Activated naive CD4-positive, alpha-beta T cell treated with anti-CD3 and anti-CD28 coated beads, Interleukin-2, amount 10 ng/mL, durations not matched to agents 7 days and 5 days (primary cell): ENCODE measurements at places on chromosomes 5 and 9.

DNA sequence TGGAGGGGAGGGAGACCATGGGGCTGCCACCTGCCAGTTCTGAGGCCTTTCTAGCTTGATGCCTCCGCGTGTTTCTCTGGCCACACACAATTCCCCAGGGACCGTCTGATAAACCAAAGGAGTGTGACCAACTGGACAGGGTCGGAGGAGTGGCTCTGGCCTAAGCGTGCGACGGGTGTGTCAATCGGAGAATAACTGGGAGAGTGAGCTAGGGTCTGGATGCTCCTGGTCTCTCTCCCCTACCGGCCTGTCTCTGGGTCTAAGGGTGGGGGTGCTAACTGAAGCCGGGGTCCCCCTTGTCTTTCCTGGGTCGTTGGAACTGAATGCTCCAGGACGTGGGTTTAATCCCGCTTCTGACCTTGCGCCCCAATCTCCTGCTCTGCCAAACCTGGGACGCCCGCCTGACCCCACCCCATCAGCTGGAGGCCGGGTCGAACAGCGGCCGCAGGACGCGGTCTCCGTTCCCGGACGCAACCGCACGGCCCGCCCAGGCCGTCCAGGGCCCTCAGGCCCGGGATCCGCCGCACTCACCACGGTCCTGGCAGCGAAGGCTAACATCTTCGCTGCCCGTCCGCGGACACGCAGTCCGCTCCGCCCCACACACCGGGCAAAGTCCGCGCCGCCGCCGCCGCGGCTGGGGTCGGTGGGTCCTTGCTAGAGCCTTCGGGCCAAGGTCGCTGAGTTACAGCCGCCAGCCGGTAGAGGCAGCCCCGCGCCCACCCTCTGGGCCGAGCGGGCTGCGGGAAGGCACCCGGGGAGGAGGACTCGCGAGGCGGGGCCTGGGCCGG, 447 bp downstream of the CRAT start:
- DNase-seq: no peak

DNA sequence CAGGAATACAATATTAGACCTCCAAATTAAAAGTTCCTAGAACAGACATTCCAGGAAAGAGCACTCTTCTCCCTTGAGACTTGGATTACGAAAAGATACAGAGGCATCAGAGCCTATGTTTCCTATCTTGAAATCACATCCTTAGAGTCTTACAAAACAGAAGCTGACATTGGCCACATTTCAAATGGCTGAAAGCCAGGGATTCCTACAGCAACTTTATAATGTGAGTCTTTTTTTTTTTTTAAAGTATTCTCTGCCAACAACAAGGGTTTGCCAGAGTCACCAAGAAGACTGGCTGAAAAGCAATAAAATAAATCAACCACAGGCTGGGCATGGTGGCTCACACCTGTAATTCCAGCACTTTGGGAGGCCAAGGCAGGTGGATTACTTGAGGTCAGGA, 63.1 kb downstream of the TRPM6 start:
- no peak for DNase-seq

GRCh38 chr5:11902201-11902619, 2.0 kb downstream of the CTNND2 start:
- no peak for DNase-seq

GRCh38 chr9:93491593-93492232, 38.3 kb upstream of the FAM120AOS start:
- no peak for DNase-seq

DNA sequence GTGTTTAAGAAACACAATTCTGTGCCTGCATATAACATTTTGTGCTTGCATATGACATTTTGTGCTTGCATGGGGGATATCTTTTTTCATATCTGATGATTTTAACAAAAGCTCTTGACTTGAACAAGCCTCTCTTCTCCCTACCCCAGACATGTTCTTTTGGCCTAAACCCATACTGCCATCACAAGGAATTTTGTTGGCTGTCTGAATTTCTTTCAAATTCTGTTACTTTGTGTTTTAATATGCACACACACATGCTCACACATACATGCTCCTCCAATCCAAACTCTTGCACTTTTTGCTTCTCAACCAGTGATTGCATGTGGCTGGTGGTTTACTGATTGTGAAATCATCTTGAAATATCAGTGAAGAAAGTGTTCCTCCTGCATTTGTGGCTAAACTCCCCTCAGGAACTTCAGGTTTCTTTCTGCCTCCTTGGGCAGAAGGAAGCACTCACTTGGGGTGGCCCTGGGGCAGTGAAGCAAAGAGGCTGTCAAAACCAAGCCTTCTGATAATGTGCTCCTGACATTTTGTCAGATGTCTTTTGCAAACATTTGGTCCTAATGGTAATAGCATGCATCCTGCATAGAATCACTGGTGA, 377.2 kb upstream of the KLF4 start:
- no peak for DNase-seq

DNA sequence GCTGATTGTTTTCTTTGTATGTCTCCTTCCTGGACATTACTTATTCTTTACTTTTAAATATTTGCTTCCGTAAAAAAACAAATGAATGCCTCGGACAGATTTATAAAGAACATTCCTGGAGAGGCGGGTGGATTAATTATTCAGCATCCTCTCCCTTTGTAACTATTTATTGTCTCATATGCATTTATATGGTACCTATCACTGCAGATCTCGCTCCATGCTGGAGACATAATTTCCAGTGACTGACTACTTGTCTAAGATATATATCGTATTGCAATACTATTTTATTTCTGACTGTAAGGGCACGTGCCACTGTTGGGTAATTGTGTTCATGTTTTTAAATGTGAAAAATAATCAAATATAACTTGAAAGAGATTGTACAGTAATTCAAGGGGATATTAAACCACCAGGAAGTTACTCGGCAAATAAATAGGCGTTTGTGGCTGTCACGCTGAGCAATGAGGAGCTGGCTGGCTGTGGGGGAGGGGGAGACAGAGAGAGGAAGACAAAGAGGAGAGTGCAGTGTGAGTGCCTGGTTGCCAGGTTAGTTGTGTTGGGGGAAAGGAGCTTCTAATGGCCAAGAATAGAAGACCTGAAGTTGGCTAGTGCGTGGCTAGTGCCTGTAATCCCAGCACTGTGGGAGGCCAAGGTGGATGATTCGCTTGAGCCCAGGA, 131.8 kb upstream of the GABRP start:
- DNase-seq: no peak

GRCh38 chr5:52725065-52725746, 62.5 kb upstream of the ITGA1 start:
- DNase-seq: peak; percentile 84

DNA sequence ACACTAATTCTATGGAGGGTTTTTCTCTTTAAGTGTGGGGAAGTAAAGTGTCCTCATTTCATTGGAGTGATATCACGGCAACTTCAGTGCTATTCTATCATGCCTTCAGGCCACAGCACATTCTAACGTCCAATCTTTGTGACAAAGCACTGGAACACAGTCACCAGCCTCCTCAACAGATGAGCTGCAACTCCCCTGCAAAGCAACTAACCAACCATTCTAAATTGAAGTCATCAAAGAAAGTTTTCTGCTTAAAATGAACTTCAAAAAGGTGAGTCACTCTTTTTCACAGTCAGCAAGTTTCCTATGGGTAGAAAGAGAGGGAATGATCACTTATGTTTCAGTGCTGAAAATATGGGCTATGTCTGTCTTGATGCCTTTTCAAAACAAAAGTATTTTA, 190.8 kb downstream of the ELAVL2 start:
- no peak for DNase-seq

DNA sequence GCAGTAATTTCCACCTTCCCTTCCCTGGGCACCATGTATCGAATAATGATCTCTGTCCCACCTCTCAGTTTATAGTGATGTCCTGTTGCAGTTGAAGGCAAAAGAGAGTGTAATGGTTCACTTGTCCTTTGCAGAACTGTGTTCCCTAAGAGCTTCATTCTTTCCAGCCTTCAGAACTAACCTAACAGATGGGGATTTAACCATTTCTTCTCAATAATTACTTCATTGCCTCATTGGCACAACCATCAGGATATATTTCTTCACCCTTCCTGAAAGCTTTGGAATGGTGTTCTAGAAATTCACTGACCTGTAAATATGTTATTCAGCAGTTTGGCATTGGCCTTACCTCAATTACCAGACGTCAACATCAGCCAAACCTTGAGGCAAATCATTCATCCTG, 83.9 kb upstream of the PRRC1 start:
- no peak for DNase-seq

DNA sequence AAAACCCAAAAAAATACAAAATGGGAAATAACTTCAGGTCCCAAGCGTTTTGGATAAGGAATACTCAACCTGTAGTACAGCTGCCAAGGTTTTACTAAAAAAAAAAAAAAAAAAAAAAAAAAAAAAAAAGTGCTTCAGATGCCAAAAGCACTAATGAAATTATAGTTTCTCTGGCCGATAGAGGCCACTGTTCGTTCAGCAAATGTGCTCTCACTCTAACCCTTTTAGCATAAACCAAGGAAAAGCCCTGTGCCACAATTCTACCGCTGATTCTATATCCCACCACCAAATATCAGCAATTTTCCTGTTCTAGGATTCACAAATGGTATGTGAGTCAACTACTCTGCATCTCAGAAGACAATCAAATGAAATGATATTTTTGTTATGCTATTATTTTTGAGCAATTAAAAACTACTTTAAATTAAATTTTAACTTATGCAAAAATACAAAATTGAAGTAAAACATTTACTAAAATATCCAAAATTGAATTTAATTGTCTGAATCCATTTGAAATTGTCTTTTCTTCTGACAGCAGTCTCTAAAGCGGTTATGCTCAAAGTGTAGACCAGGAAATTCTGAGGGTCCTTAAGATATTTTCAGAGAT, 79.8 kb downstream of the RICTOR start:
- DNase-seq: peak; percentile 52

GRCh38 chr5:76716456-76717157, 681 bp downstream of the F2R start:
- DNase-seq: peak; percentile 27

DNA sequence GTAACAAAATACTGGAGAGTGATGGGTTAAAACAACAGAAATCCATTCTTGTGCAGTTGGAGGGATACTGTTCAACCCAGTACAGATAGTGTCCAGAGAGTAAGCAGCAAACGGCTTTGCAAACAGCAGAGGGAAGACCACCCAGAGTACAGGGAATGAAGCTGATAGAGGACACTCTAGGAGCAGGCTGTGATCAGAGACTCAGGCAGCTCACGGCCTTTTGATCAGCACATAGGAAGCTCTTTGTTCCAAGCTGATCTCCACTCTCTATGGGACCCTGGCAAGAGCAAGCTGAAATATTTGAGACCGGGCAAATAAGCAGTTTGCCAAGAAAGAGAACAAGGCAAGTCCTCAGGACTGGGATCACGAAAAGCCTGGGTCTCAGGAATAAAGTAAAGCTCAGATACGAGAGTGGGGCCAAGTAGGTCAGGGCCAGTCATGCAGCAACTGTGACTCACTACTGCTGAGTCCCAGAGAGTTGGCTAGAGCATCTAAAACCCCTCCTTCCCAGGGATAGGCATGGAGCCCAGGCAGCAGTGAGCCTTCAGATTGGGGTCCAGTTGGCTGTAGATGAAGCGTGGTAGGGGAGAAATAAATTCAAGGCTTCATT, 52.4 kb downstream of the MELK start:
- no peak for DNase-seq

- no peak for DNase-seq
Observed at GRCh38 chr5:147906326-147907095, at the start of gene C5orf46. Gene C5orf46, minus strand, starts transcription at chr5:147906538. Its CDS starts 37 bp downstream, at chr5:147906501.

GRCh38 chr9:129694243-129694646, 28.8 kb downstream of the PRRX2 start:
- DNase-seq: no peak

DNA sequence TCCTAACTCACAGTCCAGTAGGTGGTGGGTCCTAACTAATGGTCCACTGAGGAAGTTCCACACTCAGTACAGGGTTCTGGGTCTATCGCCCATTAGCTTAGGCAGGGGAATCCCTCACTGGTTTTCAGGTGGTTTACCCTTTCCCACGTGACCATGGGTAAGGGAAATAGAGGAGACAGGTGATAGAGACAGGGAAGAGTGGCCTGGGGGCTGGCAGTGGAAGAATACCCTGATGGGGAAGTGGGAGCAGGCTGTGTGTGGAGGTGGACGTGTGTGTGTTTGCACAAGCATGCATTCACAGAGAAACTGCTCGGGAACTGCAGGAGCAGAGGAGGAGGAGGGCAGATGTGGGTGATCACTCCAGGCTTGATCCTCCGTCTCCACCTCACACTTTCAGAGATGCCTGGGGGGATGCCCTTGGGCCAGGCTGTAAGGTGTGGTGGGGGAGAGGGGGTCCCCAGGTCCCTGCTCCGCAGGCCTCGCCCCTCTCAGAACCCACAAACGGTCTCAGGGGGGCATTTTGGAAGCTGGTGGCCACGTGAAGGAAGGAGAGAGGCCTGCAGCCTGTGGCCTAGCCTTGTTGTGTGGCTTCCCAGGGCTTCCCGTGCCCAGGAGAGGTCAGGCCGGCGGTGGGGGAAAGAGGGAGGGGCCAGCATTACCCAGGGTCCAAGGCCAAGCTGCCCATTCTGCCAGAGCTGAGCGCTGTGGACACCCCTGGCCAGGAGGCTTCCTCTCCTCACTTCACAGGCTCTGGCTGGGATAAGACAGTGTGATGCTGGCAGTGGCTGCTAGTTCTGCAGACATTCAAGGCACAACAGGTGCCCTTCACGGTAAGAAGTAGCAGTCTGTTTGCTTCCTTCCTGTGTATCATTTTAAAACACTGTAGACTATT, 80.0 kb downstream of the OTULIN start:
- no peak for DNase-seq

DNA sequence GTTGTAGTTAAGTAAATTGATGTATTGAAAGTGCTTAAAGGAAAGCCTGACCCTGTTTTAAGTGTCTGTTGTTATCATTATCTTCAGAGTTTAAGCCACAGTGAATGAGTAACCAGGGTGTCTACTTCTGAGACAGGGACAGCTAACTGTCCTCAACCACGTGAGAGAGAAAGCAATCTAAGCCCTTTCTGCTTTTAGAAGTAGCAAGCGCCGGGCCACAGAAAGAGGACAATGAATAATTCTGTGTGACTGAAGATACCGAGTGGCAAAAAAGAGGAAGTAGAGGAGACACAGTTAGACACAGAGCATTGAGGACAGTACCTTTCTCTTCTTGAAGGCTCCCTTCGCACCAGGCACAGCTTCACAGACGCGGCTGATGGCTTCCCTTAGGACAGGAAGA, 86.3 kb downstream of the S1PR3 start:
- DNase-seq: no peak

- no peak for DNase-seq
Observed at GRCh38 chr5:103908336-103909080, 345.9 kb upstream of the NUDT12 start.

DNA sequence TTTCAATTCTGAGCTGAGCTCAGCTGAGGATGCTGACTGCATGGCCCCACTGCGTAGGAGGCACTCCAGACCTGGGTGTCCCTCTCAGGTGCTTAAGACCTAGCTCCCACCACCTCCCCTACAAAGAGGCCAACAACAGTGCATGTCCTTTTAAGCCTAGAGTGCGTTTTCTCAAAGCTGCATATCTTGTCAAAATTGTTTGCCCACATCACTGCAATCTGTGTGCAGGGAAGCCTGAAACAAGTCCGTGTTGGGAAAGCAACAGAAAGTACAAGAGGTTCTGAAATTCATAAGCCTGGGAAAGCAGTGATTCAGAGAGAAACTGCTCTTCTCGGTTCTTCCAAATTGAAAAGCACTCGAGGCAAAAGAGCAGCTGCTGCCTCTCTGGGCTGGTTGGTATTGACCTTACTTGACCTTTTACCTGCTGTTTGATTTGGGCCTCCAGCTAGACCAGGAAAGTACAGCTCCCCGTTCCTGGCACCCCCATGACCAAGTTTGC, 238.4 kb downstream of the NR2F1-AS1 start:
- no peak for DNase-seq

- DNase-seq: no peak
Observed at GRCh38 chr9:98635374-98635773, 73.4 kb downstream of the GABBR2 start.

GRCh38 chr5:126280846-126281245, 142.4 kb upstream of the GRAMD2B start:
- no peak for DNase-seq
